ENCODE measurements at places on chromosomes 16 and 17.
A peak's percentile ranks its signal among the peaks of the same experiment; 100 is the strongest.

- no peak for DNase-seq
These were observed 140.9 kb downstream of the KCNJ2 start for GRCh38 chr17:70310221-70310672.

DNA sequence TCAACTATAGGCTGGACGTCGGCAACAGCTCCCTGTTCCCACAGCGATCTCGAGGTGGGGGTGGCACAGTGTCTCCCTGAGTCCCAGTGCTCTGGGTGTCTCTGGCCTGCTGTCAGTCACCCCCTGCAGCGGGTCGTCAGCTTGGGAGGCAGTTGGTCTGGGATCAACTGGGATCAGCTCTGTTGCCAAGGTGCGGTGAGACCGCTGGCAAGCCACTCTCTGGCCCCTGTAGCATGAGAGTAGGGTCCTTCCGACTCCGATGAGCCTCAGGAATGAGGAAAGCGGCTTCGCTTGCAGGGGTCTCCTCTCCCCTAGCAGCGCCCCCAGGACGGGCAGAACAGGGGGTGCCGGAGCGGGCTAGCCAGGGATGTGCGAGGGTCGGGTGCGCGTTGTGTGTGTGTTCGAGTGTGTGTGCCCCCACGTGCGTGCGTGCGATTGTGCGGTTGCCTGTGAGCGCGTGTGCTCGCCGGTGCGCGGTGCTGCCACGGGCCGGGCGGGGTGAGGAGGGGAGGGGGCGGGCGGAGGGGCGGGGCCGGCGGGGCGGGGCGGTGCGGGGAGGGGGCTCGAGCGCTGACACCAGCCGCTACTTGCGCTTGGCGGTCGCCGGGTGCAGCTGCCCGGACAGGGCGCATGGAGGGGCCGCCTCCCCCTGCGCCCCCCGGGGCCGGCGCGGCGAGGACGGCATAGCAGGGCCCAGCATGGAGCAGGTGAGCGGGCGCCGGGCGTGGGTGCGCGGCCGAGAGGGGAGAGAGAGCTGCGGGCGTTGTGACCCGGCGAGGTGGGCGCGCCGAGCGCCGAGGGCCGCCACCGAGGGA is 9.4 kb upstream of the ARHGAP23 start:
- no peak for DNase-seq

GRCh38 chr16:79097771-79098170 is 502.8 kb downstream of the MAF start:
- no peak for DNase-seq

DNA sequence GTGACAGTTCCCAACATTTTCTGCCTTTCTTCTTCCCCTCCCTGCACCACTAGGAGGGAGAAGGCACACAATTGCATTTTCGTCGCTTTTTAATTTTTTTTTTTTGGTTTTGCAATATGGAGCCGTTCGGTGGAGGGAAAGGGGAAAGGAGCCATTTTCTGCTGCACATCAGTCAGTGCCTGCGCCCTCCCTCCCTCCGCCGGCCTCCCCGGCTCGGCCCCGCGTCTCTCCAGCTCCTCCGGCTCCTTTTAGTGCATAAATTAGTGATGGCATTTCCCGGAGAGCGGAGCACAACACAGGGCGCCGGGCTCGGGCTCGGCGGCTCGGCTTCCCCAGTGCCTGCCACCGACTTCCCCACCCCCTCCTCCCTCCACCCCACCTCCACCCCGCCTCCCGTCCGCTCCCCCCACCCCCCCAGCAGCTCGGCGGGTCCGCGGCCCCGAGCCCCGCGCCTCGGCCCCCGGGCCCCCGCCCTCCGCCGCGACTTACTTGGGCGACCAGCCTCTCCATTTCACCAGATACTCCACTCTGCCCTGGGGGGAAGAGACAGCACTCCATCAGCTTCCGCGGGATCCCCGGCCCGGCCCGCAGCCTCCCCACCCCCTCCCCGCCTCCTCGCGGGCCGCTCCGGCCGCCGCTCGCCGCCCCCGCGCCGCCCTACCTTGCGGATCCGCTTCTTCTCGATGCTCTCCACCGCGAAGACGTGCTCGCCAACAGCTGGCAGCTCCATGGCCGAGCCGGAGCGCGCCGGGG is 542 bp downstream of the CBX4 start:
- no peak for DNase-seq

- no peak for DNase-seq
These were observed 64.1 kb downstream of the ASIC2 start for GRCh38 chr17:33229028-33229427.

DNA sequence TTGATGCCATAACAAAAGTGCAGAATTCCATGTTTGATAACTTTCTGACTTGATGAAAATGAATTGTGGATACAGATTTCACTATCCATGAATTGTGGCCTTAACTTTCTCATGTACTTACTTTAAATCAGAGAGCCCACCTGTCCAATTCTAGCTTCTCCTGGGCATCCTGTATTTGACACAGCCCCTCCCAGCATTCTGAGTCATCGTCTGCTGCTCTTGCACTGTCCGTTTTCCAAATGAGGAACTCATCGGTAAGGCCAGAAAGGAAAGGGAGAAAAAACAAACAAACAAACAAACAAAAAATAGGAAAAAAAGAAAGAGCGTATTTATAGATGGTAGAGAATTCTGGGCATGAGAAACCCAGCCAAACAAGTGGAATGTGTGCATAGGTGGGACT is 361.6 kb downstream of the WWOX start:
- DNase-seq: no peak

DNA sequence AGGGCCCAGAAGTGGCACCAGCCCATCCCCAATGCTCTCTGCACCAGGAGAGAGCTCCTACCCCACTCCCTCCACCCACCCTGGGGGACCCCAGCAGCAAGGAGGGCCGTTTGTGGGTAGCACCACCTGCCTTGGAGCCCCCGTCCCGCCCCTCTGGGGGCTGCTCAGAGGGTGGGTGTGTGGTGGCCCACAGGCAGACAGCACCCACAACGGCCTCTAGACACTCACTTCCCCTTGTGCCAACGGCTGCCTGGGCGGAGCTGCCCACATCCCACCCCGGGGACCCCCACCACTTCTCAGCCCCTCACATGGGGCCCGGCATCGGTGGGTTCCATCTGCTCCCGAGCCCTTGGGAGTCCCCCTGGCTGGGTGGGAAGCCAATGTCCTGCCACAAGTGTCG is 33.3 kb downstream of the BAHCC1 start:
- DNase-seq: no peak

DNA sequence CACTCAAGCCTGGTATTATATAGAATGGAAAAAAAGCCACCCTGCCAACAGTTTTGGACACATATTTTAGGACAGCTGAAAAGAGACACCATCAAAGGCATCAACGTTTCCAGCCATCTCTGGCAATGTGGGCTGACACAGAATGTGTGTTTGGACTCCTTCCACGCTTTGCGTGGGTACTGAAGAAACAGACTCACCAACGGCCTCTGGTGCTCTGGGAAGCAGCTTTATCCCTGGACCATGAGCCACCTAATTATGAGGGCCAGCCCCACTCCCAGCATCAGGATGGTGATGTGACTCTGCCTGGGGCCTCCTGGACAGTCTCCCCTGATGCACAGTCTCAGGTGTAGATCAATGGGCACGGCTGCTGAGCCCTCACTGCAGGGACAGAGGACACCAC is 27.9 kb downstream of the CCDC57 start:
- no peak for DNase-seq

GRCh38 chr17:50451943-50452629 is 16.6 kb downstream of the CHAD start:
- DNase-seq: no peak

DNA sequence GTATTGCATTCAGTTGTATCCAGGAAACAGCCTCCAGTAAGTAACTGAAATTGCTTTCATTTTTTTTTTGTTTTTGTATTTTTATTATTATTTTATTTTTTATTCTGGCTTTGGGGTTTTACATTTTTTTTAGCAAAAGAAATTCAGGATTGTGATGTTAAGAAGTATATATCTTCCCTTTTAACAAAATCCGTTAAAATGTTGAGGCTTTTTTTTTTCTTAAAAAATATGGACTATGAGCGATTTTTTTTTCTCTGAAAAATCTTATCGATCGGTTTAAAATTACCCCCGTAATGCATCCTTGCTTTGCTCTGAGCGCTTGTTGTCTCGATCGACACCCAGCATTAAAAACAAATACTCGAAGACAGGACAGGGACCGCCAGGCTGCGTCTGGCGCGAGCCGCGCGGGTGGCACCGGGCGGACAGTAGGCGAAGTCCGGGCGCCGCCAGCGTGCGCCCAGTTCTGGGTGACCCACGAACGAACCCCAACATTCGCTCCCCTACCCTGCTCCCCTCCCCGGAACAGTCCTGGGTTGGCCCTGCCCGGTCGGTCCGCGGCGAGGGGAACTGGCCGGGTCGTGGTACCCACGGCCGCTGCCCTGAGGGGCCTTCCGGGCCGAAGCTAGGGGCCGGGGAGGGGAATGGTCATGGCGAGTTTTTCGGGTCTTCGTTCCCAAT is 482 bp downstream of the BAHCC1 start:
- DNase-seq: no peak

- no peak for DNase-seq
These were observed 1.9 kb downstream of the LYRM1 start for GRCh38 chr16:20902426-20902825.

GRCh38 chr17:13947499-13947898 is 121.8 kb upstream of the COX10 start:
- DNase-seq: peak; percentile 37

- DNase-seq: no peak
These were observed 126.6 kb downstream of the SOCS1 start for GRCh38 chr16:11129378-11129781.

DNA sequence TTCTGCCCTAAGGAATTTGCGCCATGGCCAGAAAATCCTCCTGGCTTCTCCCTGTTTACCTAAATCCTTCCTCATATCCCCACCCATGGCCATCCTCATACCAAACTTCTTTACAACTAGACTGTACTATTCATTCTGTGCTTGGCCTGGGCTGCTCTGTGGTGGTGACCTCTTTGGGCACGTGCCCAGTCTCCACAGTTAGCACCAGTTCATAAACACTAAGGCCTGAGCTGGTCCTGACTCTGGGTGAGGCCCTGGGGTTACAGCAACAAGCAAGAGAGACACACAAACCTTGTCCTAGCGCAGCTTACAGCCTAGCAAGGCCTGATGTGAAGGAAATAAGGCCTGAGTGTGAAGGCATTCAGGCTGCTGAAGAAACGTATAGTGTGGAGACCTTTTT is 3.1 kb upstream of the ATXN7L3 start:
- no peak for DNase-seq

DNA sequence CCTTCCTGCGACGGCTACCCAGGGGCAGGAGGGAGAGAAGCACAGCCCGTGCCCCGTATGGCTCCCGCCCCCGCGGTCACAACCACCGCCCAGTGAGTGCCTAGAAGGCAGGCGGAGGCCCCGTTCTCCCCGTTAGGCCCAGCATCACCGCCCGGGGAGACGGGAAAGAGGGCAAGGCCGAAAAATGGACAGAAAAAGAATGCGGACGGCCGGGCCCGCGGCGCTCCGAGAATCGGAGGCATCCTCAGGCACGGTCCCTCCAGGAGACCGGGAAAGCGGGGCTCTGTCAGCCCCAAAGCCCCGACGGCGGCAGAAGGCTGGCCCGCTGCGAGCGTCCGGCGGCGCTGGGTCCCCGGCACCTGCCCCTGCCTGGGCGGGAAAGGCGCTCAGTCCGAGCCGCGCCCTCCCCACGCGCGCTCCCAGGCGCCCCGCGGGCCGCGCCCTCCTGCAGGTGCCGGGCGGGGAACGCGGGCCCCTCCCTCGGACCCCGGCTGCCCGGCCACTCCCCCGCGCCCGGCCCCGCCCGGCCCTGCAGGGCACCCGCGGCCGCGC is 407 bp downstream of the MCRIP1 start:
- DNase-seq: no peak

DNA sequence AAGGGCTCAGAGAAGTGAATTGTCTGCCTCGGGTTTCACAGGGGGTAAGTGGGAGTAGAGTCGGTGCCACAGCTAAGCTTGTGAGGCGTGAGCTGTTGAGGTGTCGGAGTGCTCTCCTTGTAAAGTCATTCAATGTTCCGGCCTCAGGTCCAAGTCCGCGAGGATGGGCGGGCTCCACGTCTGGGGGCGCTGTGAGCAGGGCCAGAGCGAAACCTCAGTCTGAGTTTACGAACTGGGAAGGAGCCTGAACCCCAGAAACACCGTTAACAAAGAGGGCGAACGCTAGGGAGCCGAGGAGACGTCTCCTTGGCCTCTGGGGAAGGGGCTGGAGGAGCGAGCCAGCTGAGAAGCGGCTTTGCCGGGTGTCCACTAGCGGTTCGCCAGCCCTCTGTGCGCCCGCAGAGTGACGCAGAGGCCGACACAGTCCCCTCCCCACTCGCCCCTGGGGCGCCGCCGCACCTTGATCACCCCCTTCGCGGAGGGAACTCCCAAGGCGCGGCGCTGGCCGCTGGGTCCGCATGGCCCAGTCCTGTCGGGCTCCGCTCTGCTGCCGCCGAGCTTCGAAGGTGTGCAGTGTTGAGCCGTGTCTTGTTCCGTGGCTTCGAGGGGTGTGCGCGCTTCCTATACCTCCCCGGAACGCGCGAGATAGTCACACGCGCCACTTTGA is 4.9 kb downstream of the IRX3 start:
- no peak for DNase-seq

DNA sequence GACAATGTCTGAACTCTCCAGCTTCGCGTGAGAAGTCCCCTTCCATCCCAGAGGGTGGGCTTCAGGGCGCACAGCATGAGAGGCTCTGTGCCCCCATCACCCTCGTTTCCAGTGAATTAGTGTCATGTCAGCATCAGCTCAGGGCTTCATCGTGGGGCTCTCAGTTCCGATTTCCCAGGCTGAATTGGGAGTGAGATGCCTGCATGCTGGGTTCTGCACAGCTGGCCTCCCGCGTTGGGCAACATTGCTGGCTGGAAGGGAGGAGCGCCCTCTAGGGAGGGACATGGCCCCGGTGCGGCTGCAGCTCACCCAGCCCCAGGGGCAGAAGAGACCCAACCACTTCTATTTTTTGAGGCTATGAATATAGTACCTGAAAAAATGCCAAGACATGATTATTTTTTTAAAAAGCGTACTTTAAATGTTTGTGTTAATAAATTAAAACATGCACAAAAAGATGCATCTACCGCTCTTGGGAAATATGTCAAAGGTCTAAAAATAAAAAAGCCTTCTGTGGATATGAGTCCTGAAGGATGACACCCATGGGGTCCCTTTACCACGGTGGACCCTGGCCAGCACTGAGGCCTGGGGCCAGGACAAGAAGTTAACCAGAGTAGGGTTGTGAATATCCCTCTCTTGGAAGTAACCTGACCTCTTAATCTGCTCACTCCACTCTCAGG is 10.5 kb upstream of the ITGAD start:
- DNase-seq: no peak

GRCh38 chr17:41777574-41778188 is 8.8 kb downstream of the JUP start:
- no peak for DNase-seq

- no peak for DNase-seq
These were observed 21.1 kb downstream of the GAS7 start for GRCh38 chr17:10177131-10177912.

GRCh38 chr17:14341866-14342265 is 41.0 kb downstream of the HS3ST3B1 start:
- DNase-seq: no peak

Data from vagina (tissue), 2 donors.